HCT116 (cell line): ENCODE measurements at places on chromosomes 4 and X. TPM values are rescaled to one million over a fixed set of nuclear protein-coding genes. Genes with fewer than 3 reads are reported as not detected.

DNA sequence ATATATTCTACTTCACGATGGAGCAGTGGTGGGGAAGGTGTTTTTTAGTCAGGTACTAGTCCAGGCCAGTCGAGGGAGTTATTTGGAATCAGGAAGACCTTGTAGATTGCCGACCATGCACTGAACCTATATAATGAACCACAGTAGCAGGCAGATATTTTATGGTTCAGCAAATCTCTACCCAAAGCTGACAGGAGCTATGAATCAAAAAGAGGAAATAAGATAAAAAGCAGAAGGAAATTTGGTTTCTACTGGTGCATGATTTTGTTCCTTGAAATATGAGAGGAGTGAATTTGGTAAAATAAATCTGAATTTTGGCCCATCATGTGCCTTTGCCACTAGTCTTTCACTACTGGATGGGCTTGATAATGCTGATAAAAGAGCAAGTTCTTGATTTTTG lies 924.3 kb upstream of the DIAPH2 start:
- DNase-seq: no peak

DNA sequence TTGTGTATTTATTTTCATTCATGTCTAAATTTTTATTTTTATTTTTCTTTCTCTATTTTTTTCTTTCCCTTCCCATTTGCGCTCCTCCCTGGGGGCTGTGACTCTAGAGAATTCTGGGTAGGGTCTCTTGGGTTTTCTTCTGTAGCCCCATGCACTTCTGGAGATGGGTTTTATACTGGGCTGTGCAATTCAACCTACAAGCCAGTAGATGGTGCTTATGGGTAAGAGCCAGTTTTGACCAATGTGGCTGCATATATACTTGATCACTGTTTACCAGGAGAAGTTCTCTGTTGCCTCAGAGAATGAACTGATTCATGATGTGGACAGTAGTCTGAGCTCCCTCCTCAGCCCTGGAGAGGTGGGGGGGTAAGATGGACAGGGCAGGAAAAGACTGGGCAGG lies 614.6 kb downstream of the PCDH19 start:
- no peak for DNase-seq

- no peak for DNase-seq
Observed at GRCh38 chrX:134742573-134742972, 84.3 kb upstream of the PLAC1 start.

DNA sequence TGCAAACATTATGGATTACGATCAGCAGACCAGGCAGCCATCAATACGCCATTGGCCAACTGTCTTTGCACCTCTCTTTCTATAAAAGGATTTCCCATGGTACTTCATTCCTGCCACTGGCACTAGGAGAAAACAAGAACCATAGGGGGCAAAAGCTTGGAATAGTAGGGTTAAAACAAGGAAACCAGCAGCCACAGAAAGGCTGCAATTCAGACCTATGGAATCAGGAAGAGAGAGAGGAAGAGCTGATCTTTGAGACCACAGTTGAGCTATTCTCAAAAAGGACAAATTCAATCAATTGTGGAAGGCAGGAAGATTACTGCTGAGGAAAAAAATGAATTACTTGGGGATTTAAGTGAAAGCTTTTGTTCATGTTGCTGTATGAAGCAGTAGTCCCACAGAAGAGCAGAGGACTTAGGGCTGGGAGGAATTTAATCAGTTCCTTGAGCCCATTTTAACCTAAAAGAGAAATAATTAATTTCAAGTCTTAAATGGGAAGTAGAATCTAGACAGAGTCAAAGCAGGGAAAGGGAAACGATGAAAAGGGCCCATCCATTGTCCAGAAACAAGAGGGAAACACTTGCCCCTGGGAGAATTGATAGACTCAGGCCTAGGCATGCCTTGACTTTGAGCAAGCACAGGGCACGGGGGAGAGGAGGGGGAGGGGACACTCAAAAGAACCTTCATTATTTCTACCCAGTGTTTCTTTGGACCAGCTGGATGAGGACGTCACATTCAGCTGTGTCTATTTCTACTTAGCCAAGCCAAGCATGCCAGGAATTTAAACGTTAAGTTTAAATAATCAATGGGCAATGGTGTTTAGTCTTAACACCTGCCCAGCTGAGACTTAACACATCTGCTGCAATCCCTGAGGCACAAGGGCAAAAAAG lies 50.7 kb downstream of the SCD5 start:
- no peak for DNase-seq

GRCh38 chr4:74292111-74292870 lies 16.0 kb upstream of the EPGN start:
- DNase-seq: no peak

- DNase-seq: no peak
Observed at GRCh38 chr4:185999207-185999606, 69.7 kb upstream of the TLR3 start.

DNA sequence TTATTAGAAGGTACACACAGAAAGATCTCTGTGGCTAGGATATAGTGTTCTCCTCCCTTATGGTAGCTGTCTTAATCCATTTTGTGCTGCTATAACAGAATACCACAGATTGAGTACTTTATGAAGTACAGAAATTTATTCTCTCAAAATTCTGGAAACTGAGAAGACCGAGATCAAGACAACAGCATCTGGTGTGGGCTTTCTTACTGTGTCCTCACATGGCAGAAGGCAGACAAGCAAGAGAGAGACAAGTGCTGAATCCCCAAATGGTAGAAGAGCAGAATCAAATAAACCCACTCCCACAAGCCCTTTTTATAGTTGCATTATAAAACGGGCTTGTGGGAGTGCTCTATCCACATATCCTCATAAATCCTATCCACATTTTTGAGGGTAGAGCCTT lies 373.1 kb downstream of the GABRG1 start:
- no peak for DNase-seq

- DNase-seq: no peak
Observed at GRCh38 chr4:141455651-141456050, 180.7 kb upstream of the IL15 start.

DNA sequence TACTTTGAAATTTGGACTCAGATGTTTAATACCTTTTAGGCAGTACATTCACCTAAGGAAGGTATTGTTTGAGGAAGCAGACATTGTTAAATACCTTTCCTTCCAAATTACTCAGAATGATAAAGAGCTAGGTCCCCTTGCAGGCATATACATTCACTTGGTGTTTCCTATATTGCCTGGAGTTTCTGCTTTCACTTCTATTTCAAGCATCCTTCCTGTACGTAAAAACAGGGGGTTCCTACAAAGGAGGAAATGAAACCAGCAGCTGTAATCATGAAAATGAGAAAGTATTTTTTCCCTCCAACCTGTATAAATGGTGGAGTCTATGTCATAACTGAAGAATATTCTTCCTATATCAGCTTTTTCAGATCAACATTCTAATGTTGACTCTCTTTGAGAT lies 90.4 kb upstream of the RASGEF1B start:
- no peak for DNase-seq

DNA sequence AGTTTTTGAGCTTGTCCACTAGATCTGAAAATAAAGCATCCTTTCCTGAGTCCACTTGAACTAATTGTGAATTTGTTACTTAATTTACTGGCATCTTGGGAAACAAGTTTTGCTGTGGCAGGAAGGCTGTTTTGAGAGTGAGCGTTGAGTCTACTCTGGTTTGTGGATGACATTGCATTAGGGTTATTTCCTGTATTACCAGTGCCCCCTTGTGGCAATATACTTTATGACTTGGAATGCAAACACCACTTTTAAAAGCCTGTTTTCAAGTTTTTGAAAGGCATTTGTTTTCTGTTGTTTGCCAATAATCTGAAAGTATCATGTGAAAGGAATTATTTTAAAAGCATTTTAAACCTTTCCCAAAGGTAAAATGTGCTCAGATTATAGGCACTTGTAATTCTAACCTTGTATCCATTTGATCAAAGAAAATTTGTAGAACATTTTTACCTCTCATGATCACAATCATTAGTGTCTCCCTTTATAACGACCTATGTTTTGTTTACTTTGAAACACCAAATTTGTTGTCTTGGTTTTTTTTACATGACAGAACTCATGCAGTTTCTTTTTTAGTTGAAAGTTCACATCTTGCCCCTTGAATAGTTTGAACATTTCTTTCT lies 18.0 kb upstream of the CYP2U1 start:
- peak; percentile 54 for DNase-seq

GRCh38 chrX:70132224-70132623 lies 1.0 kb upstream of the IGBP1 start:
- no peak for DNase-seq

DNA sequence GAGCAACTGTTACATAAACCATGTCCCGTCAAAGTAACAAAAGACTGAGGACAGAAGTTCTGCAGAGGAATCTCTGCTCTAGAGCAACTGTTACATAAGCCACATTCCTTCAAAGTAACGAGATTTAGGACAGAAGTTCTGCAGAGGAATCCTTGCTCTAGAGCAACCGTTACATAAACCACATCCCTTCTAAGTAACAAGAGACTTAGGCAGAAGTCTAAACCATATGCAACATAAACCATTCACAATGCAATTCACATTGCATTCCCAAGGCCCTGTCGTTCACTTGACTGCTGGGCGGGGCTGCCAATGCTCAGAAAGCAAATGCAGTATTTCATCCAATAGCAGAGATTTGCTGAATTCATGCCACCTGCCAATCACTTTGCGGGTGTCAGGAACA lies 124.4 kb upstream of the PUDP start:
- no peak for DNase-seq

DNA sequence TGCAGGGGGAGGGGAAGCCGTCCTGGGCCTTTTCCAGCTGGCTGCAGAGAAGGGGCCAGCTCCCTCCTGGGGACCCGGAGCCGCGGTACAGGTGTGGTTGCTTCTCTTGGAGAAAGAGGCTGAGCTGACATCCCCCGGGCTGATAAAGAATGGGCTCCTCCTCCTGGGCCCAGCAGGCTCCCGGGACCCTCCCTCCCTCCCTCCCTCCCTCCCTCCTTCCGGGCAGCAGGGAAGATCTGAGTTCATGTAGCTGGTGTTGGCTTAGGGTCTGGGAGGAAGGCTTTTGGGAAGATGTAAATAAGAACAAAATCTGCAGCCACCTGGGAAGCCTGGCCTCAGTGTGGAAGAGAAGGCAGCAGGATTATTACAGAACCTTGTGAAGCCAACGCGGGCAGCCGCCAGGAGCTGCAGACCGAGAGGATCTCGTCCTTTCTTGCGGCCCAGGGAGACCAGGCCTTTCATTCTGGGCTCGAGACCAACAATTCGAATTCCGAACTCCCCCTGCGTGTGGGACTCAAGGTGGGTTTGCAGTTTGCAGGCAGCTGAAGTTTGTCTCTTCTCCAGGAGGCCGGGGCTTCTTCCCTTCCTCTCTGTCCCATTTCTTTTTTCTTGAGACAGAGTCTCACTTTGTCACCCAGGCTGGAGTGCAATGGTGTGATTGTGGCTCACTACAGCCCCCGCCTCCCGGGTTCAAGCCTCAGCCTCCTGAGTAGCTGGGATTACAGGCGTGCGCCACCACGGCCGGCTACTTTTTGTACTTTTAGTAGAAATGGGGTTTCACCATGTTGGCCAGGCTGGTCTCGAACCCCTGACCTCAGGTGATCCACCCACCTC lies at the start of gene PLCXD1:
PLCXD1 (plus strand) TSS at position 216 of the 834 bp plus-strand sequence. CDS start 2,807 bp downstream, outside the sequence.
- no peak for DNase-seq

GRCh38 chr4:113016377-113016776 lies 33.1 kb upstream of the ANK2 start:
- no peak for DNase-seq

GRCh38 chrX:39886282-39886681 lies 211.5 kb downstream of the BCOR start:
- no peak for DNase-seq

GRCh38 chrX:3262901-3263300 lies 83.6 kb downstream of the MXRA5 start:
- peak; percentile 28 for DNase-seq

DNA sequence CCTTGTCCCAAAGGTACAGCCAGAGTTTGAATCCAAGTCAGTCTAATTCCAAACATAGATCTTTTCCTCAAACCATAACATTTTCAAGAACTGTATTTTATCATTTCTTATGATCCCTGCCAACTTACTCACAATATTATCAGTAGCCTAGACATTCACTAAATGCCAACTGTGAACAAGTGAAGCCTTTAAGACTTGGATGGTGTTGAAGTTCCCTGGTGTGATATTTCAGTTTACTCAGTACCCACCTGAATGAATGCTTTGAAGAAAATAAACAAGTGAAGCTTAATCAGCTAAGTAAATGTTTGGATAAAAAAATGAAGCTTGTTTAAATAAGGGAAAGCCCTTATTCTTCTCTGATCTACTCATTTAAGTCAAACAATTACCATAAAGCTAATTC lies 1028.3 kb downstream of the DMD start:
- no peak for DNase-seq

DNA sequence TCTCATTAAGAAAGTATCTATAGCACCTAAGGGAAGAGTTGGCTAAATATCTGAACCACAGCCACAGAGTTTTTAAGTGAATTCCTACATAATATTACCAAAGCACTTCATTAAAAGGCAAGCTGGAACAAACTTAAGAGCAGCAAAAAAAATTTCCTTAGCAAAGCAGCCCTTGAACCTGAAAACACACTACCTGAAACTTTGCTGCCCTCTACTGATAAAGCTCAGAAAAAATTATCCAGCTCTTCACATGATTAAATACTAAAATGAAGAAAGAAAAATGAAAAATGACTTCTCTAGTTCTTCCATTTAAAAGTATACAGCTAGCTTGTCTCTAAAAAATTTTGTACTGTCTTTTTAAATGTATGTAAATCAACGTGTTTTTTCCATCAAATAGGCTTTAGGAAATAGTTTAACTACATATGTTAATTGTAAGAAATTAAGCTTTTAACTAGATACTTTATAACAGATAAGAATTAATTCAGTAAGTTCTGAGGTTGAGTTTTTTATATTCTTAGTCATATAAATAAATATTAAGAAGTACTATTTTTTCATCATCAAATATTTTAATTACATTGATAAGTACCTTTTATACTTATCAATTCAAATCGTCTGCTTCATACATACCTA lies 156.1 kb downstream of the STPG2 start:
- peak; percentile 44 for DNase-seq

DNA sequence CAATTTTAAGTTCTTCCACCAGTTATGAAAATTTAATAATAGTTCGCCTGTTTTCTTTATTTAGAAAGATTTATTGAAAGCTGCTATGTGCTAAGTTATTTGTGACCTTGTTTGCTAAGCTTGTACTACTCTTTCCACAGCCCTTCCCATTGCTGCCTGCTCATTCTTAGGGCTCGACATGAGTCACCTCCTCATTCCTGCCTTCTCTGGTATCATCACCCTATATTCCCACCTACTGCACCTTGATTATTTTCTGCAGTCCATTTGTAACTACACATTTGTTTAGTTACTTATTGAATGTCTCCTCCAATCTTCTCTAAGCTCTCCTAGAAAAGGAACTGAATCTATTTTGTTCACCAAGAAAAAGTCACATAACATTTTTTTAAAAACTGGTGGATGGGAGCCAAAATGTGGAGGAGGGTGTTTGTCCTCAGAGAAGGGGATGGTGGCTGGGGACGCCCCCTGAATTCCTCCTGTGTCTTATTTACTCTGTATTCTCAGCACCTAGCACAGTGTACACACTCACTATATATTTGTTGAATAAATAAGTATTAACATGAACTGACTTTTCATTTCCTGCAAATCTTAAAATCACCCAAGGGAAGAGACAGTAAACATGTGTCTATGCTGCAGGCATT lies 3.7 kb upstream of the RAB9A start:
- no peak for DNase-seq

The CEP44 gene
- total RNA-seq: 11.5 TPM

The ACE2 gene
- total RNA-seq: not detected

The SULT1B1 gene
- 0.10 TPM for total RNA-seq

The PIM2 gene
- 15.6 TPM for total RNA-seq

The TRIM75 gene
- total RNA-seq: not detected

The CXCL1 gene
- total RNA-seq: 2.5 TPM

The USP51 gene
- total RNA-seq: not detected

The TMEM35A gene
- not detected for total RNA-seq

The TMEM187 gene
- total RNA-seq: 12.6 TPM

The NRK gene
- total RNA-seq: 0.05 TPM

The GJB1 gene
- not detected for total RNA-seq
